ENCODE measurements at places on chromosomes 1 and 21. TPM values are rescaled to one million over a fixed set of nuclear protein-coding genes. Genes with fewer than 3 reads are reported as not detected.

Gene FAM163A
- total RNA-seq = not detected

Gene BEST4
- 0.26 TPM for total RNA-seq

Gene HLX
- total RNA-seq = 4.7 TPM

Gene CASQ1
- total RNA-seq = not detected

Gene NR1I3
- total RNA-seq = not detected

Gene CCDC185
- total RNA-seq = not detected

Gene B4GALT2
- 46.1 TPM for total RNA-seq

Gene SYT2
- under 0.01 TPM for total RNA-seq

Gene LPAR3
- 21.6 TPM for total RNA-seq

Gene RSPO1
- 0.16 TPM for total RNA-seq

Gene TSPAN1
- total RNA-seq = not detected

Gene HAO2
- not detected for total RNA-seq

Gene FAM78B
- 0.26 TPM for total RNA-seq

Gene LIN9
- total RNA-seq = 1.4 TPM

Gene SEC16B
- total RNA-seq = 4.1 TPM

Gene HOOK1
- total RNA-seq = not detected

Gene TCHH
- total RNA-seq = not detected

Gene LAMC1
- total RNA-seq = 655 TPM

Gene GJA9
- total RNA-seq = not detected

Gene CHD1L
- total RNA-seq = 32.6 TPM

Gene ALPL
- total RNA-seq = under 0.01 TPM

Gene TAF5L
- total RNA-seq = 9.1 TPM

Gene RSRP1
- 122 TPM for total RNA-seq

Gene C1QB
- total RNA-seq = not detected

Gene IL20
- not detected for total RNA-seq

Gene CCDC17
- 0.79 TPM for total RNA-seq

Gene TRIM62
- total RNA-seq = 3.1 TPM
